ENCODE measurements at places on chromosomes 5 and 9.
A peak's percentile ranks its signal among the peaks of the same experiment; 100 is the strongest.

GRCh38 chr9:96719921-96720320 lies 58.0 kb downstream of the ZNF510 start:
- no peak for DNase-seq

GRCh38 chr9:108569624-108570023 lies 286.2 kb downstream of the ACTL7B start:
- no peak for DNase-seq

DNA sequence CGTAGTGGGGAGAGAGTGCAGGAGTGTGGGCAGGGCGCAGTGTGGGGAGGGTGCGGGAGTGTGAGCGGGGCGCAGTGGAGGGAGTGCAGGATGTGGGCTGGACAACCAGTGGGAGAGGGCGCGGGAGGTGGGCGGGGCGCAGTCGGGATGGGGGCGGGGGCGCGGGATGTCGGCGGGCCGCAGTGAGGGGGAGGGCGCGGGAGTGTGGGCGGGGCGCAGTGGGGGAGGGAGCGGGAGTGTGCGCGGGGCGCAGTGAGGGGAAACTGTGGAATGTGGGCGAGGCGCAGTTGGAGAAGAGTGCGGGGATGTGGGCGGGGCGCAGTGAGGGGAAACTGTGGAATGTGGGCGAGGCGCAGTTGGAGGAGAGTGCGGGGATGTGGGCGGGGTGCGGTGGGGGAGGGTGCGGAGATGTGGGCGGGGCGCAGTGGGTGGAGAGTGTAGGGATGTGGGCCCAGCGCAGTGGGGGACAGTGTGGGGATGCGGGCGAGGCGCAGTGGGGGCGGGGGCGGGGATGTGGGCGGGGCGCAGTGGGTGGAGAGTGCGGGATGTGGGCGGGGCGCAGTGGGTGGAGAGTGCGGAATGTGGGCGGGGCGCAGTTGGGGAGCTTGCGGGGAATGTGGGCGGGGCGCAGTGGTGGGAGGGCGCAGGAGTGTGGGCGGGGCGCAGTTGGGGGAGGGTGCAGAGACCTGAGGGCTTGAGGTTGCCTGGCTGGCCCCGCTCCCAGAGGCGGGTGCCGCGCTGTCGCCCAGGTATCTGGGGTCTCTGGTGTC lies at the start of gene NXNL2:
NXNL2 (plus strand) TSS at position 723 of the 770 bp plus-strand sequence. CDS start 257 bp downstream, outside the sequence.
- peak; percentile 13 for DNase-seq

- DNase-seq, result no peak
Observed at GRCh38 chr5:71492817-71493615, 37.6 kb downstream of the BDP1 start.

DNA sequence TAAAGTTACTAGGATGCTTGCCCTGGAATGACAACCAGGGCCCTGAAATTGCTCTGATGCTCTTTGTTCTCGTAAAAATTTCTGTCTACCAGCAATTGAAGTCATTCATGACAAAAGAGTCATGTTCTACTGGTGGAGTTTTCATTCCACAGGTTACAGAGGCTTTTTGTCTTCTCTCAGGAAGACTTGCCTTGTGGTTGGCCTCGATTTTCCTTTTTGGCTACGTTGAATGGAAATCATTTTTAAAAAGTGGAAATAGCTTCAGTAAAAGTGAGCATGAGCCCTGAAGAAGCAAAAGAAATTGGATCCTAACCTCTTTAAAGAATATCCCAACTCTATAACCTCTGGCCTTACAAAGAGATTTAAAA lies 255.2 kb downstream of the AOPEP start:
- no peak for DNase-seq

GRCh38 chr5:53403758-53404157 lies 76.7 kb upstream of the FST start:
- no peak for DNase-seq

All from stimulated activated CD8-positive, alpha-beta memory T cell treated with anti-CD3 and anti-CD28 coated beads, Interleukin-2, amount 100 ng/mL, for 48 hours (primary cell).